ENCODE measurements at places on chromosomes 4 and X. TPM values are rescaled to one million over a fixed set of nuclear protein-coding genes. Genes with fewer than 3 reads are reported as not detected.

GRCh38 chr4:150990250-150990649 lies 24.8 kb downstream of the LRBA start:
- peak; percentile 27 for DNase-seq

- no peak for DNase-seq
Measured at GRCh38 chr4:182235021-182235795, 8.0 kb upstream of the TENM3 start.

GRCh38 chr4:40149960-40150385 lies 46.9 kb upstream of the RHOH start:
- peak; percentile 39 for DNase-seq

DNA sequence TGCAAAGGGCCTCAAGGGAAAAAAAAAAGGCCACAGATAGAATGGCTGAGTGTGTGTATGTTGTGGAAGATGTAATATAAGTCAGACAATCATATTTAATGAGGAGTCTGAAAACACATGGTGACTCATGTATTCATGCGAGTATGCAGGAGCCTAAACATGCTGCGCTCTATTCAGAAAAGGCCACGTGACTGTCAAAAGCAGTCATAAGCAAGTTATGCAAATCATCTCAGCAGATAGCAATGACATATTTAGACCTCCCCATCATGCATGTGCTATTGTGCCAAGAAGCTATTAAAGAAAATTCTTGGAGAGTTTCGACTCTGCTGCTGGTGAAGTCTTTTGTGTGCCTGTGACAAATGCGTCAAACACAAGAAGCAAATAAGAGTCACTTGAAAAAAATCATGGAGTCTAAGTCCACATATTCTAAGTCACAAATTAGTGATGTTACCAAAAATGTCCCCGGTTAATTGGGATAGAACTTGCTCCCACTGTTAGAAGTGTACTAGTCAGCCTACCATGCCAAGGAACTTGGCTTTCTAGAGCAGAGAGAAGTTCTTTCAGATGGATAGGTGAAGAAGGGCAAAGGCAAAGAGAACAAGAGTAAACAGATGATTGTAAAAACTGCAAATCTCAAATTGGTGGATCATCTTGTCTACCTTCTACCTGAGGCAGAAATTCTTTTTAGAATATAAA lies 5.0 kb downstream of the LNX1 start:
- peak; percentile 79 for DNase-seq

DNA sequence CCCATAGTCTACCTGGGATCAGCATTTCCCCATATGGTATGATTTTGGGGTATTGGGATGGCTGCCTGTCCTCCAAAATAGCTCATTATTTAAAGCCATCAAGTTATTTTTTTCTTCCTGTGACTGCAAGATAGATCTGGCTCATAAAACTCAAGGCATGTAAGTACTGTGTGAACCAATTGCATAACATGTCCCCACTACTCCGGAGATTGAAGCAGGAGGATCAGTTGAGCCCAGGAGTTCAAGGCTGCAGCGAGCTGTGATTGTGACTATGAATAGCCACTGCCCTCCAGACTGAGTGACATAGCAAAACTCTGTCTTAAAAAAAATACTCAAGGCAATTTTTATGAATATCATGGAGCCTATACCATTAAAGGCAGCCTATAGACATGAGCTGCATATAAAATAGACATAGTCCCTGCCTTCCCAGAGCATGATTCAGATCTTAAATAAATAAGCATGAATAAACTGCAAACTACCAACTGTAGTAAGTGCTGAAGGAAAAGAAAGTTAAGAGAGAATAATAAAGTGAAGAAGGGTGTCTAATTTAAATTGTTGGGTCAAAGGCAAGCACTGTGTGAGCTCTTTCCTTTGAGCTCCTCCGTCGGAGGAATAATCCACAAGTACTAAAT lies 16.9 kb upstream of the MMAA start:
- DNase-seq, result no peak

GRCh38 chr4:173325007-173325736 lies 9.0 kb downstream of the HMGB2 start:
- no peak for DNase-seq

Gene AFAP1
- total RNA-seq, result 59.5 TPM

Gene BBS12
- total RNA-seq, result 2.4 TPM
